Stimulated activated CD8-positive, alpha-beta memory T cell treated with anti-CD3 and anti-CD28 coated beads, Interleukin-4, amount 100 ng/mL, for 1 hour (primary cell): ENCODE measurements at places on chromosomes 4 and X.

DNA sequence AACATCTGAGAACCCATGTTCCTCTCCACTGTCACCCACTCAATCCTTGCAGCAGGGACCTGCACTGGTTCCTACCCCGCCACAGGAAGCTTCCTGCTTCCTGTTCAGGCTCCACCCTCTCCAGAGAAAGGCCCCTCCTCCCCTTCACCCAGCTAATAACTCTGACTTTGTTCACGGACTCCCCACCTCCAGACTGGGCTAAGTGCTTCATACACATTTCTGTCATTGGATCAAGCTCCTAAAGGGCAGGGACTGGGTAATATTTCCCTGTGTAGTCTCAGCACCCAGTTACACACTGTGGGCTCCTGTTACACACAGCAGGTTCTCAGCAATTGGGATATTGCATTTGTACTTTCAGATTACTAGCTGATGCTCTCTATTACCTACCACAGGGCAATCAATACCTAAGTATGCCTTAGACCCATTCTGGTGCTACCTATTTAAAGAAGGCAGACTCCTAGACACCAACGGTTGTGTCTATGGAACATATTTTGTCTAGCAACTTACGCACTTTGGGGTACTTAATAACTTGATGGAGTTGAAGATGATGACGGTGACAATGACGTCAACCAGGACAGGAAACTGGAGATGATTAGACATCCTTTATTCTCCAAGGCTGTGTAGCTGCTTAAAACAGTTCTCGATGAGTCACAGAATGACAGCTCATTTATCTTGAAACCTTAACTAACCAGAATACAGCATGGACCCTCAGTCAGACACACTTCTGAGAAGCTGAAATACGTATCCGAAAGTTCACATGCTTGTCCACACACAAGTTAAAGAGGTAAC, 58.1 kb downstream of the MAML3 start:
- DNase-seq: no peak

GRCh38 chrX:16335181-16335580, 167.9 kb downstream of the MAGEB17 start:
- DNase-seq: no peak

GRCh38 chr4:27326991-27327390, 466.4 kb downstream of the STIM2 start:
- DNase-seq: no peak

DNA sequence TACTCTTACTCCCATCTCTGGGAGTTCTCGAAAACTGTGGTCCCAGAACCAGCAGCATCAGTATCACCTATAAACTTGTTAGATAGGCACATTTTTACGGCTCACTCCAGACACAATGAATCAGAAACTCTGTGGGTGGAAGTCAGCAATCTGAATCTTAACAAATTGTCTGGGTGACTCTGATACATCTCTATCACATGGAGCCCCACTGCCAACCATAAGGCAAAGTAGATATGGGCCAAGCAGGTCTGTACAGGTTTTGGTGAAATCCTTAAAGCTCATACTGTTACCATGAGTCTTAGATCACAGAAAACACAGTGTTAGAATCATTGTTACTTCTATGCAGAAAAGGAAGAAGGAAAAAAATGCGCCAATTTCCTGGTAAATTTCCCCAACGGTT, 122.5 kb upstream of the HCCS start:
- no peak for DNase-seq

DNA sequence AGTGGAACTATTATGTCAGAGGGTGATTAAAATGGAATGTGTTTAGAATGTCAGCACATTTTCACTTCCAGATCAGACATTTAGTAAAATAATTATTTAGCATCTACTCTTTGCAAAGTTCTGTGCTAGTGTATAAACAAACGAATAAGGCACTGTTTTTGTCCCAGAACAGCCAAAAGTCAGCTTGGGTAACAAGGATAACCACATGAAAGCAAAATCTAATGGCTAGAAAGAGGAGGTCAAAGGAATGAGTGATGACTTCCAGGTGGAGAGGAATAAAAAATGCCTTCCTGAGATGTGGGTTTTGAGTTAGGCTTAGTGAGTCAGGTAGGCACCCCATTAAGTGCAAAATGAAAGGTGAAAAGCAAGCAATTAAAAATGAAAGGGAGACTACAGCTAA, 112.6 kb downstream of the ATP10D start:
- no peak for DNase-seq

DNA sequence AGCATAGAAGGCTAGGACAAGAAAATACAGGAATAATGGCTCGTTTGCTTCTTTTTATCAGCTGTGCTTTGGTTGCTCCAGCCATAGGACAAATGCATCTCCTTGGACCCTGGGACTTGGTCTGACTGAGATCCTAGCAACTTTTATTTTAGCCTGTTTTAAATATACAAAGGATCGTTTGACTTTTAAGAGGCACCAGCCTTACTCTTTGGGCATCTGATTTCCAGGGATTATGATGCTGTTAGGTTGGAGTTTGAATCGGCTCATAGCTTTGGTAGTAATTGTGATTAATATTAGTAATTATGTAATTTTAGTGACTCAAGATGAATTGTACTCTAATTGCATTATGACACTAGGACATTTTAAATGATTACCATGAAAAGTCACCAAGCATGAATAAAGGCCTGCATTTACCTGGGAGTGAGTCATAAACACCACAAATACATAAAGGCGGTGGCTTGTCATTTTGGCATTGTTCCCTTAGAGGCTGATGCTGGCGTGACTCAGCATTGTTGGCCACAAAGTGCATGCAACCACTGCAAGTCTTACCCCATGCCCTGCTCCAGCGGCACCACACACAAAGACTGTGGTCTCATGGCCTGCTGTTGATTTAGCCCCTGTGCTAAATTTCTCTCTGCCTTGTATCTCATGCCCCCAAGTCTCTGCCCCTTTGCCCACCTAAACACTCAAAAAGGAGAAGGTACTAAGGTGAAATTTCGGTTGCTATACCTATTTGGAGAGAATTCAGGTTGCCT, 12.4 kb downstream of the GPAT3 start:
- peak; percentile 18 for DNase-seq
